Activated CD4-positive, alpha-beta T cell treated with anti-CD3 and anti-CD28 coated beads, Interleukin-2, amount 10 ng/mL, durations not matched to agents 24 days and 14 days (primary cell): ENCODE measurements at places on chromosomes 13 and 19. TPM values are rescaled to one million over a fixed set of nuclear protein-coding genes. Genes with fewer than 3 reads are reported as not detected.

Gene CGB3
- total RNA-seq: not detected in 2 replicates

Gene FBXO17
- total RNA-seq: not detected in 2 replicates

Gene PPFIA3
- total RNA-seq: 4.5 and 5.0 TPM in 2 replicates

Gene CPB2
- not detected in 2 replicates for total RNA-seq

GRCh38 chr13:36088001-36088400, 43.2 kb downstream of the DCLK1 start:
- DNase-seq: no peak

DNA sequence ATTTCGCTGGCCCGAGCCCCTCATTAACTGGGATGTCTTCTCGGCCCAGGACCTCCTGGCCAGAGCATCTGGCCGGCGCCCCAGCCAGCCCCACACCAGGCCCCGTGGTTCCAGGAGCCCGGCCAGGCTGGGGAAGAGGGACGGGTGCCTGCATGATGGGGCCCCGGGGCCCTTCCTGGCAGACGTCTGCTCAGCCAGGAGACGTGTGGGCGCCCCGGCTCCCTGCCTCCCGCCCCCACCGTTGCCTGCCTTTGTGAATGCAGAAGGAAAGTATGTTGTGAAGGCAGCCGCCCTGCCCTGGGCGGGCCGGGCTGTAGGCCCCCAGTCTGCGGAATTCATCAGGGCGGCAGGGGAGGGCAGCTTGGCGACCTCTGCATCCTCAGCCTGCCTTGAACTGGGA, 4.4 kb upstream of the COMP start:
- no peak for DNase-seq

DNA sequence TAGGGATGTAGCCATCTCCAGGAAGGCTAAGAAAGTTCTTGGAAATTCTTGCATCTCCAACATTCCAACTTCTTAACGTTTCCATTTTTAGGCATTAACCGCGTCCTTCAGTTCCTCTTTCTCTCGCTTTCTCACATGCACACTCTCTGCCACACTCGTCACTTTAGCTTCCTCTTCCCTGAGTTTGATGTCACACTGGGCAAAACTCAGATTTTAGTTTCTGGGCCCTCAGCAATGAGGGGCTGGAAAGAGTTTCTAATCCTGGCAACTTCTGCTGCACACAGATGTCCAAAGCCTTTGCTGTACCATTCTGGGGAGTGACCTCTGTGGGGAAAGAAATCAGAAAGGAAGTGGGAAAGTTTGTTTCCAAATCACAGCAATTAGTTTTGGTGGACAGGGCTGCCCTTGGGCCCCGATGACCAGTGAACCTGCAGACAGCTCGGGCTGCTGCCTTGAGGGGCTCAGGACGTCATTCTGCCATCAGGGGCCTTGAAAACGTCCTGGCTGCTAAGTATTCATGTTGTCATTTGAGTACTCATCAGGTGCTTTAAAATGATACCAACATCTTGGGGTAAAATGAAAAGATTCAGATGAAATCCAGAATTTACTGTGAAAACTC, 89.3 kb downstream of the KL start:
- DNase-seq: no peak

- no peak for DNase-seq
Observed at GRCh38 chr13:97212601-97213040, 9.5 kb upstream of the MBNL2 start.

- peak; percentile 83 for DNase-seq
Observed at GRCh38 chr19:39679056-39679790, 23.5 kb downstream of the LGALS16 start.

GRCh38 chr13:114054264-114054663, 78.2 kb downstream of the RASA3 start:
- no peak for DNase-seq

DNA sequence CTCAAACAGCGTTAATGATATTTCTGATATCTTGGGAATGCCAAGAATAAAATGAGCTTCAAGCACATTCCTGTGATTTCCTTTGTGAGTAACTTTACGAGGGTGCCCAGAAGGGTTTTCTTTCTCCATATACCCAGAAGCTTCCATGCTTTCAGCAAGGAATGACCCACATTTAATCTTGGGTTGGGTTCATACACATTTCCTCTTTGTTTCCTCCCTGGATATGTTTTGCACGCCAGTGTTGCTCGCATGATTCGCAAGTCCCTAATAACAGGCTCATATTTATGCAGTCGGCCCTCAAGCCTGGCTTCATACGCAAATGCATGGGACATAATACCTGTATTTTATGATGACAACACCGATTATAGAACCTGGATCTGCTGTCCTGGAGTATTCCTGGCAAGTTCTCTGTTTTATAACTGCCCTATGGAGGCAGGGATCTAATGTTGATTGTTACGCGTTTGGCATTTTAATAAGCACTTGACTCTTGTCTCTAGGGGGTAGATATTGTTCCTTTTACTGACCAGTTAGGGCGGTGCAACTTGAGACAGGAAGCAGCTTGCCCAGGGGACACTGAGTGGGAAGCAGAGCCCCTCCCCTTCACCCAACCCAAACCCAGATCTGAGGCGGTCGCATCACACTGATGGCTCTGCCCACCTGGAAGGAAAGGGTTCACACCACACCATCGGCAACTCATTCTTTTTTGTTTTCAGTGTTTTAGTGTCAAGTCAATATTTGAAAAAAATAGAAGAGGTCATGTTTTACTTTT, 220.4 kb upstream of the SOX1 start:
- no peak for DNase-seq

GRCh38 chr13:44158881-44159632, 214.6 kb upstream of the SERP2 start:
- DNase-seq: no peak

GRCh38 chr19:4376028-4376670, 24.2 kb downstream of the SH3GL1 start:
- no peak for DNase-seq
